ENCODE measurements at places on chromosomes 6 and 20.

DNA sequence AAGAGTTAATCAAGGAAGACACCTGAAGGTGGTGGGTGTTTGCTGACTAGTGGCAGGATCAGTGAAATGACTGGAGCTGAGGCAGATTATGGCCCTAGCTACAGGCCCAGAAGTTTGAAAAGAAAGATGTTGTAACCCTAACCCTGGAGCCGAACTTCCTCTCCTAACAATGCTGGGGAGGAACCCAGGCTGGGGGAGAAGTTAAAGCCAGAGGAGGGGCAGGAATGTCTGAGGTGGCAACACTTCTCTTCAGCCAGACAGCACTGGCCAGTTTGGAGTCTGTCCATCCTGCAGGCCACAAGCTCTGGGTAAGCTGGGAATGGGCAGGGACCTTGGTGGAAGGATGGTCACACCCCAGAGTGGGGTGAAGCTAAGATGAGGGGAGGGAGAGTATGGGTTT is at the start of gene LST1:
TSS of gene LST1 (plus strand) at position 270 of the 400 bp plus-strand sequence. CDS start 1,023 bp downstream, outside the sequence.
- no peak for DNase-seq

GRCh38 chr6:145235207-145235606 is 500.1 kb downstream of the EPM2A start:
- no peak for DNase-seq

DNA sequence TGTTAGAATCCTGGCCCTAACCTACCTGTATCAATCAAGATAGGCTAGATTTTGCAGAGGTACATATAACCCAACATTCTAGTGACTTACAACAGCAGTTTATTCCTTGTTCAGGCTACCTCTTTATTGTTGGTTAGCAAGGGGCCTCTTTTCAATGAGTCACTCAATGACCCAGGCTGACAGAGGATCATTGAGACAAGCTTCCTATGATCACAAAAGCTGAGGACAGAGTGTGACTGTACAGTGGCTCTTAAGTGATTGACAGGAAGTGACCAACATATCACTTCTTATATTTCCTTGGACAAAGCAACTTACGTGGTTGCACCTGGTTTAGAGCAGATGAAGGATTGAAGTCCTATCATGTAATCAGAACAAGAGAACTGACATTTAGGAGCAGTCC is 740.9 kb downstream of the FRK start:
- no peak for DNase-seq

DNA sequence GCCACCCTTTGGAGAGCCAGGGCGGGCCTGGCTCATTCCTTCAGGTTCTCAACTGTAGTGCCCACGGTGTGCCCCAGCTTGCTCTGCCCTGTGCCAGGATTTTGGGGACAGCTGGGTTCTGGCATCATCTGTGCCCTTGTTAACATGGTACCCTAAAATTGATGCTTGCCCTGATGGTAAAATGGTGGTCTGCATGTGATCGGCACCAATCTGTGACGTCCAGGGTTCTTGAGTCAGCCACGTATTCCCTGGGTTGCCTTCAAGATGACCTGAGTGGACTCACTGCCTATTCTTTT is 31.2 kb upstream of the APCDD1L start:
- DNase-seq = no peak

GRCh38 chr6:89999945-90000825 is 105.9 kb downstream of the GJA10 start:
- no peak for DNase-seq

- DNase-seq = no peak
Observed at GRCh38 chr6:166672624-166673206, 45.7 kb upstream of the RPS6KA2 start.

DNA sequence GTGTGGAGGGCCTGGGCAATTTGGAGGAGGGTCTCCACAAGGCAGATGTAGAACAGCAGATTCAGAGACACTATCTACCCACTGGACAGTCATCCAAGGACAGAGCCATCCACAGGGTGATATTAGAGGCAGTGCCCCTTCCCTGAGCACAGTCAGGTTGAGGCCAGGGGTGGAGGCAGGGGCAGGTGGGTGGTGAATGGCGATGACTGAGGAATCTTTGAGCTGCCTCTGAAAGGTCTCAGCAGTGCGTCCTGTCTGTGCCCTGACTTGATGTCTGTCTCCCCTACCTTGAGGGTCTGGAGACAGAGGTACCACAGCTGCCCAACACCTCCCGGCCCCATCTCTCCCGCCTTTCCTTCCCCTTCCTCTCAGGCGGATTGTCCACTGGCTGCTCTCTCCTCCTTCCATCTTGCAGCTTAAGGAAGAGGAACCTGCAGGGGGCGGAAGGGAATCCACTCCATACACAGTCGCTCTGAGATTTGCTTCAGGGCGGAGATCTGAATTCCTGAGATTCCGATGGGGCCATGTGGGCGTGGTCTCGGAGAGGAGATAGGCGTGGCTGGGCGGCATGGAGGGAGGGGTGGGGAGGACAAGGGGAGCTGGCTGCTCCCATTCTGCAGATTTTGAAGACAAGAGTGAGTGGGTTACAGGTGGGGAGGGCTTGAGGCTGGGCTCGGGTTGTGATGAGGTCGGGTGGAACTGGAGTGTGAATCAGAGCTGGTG is 1.7 kb downstream of the MUCL3 start:
- DNase-seq = no peak

DNA sequence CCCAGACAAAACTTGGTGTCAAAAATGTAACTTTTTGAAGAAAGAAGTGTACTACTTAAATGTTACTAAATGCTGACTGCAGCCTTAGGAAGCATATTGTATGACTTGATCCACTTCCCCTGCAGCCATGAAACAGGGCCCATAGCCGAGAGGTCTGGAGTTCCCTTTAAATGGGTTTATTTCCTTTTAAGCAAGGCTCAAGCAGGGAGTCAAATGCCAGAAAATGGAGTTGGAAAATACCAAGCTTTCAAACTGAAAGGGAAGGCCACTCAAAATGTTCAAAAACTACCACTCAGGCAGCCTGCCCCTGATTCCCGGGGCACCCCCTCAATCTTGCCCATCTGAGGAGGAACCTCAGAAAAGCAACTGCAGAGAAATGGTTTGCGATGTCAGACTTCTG is 43.3 kb downstream of the SLC22A23 start:
- DNase-seq = no peak

DNA sequence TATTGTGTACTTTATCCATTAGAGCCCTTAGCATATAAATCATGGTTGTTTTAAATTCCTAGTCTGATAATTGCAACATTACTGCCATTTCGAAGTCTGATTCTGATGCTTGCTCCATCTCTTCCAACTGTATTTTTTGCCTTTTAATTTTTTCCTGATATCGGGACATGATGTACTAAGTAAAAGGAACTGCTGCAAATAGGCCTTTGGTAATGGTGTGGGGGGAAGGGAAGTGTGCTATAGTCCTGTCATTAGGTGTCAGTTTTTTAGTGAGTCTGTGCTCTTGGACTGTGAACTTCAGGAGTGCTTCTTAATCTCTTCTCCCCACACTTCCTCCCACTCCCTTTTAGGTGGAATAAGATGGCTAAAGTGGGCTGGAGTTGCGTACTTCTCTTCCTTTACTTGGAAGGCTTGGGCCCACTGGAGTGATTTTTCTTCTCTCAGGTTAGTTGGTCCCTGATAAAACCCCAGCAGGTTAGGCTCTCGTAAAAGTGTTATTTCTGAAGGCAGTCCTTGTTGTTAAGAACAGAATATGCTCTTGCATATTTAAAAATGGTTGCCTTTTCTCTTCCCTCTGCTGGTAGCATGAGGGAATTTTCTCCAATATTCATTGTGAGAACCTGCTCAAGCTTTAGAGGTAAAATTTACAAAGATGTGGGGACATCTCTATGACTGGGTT is 18.1 kb downstream of the STXBP5 start:
- no peak for DNase-seq

DNA sequence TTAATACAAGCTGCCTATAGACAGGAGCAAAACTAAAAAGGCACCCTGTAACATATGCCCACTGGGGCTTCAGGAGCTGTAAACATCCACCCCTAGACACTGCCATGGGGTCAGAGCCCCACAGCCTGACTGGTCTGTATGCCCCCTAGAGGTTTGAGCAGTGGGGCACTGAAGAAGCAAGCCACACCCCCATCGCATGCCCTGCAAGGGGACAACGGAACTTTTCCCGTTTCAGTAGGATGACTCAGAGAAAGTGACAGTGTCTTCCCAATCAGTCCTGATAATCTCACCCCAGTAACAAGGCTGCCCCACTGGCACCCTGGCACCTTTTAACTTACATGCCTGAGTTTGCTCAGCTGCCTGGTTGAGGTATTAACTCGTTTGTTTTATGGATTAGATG is 35.9 kb downstream of the BEND3 start:
- no peak for DNase-seq

DNA sequence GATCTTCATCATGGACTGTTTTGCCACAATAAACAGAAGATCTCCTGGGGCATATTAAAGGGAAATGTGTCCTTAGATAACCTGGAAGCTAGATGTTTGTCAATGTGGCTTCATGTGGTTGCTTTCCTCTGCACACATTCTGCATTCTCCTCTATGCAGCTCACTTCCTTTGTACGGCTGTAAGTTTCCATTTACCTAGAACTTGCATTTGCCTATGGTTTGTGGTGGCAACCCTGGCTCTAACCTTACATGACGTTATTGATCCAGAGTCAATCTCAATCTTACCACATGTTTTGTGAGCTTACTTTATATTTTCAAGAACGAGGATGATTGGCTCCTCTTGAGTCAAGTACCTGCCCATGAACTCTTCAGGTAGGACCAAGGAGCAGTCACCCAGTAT is 863.1 kb downstream of the MAFB start:
- no peak for DNase-seq

DNA sequence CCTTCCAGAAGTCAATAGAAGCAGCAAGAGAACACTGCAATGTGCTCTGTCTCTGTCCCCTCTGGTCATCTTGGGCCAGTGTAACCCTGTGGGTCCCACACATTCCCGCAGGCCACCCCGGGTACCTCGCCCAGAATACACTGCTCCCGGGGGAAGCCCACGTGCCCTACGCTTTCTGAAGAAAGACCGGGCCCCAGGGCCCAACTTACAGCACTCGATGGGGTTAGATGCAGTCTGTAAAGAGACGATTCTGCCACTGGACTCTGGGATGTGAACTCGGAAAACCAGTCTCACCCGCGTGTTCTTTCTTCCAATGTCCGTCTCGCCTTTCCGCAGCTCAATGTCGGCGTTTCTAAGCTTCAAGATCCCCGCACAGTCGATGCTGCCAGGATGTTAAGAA is 68.7 kb downstream of the NFATC2 start:
- no peak for DNase-seq

GRCh38 chr6:3571250-3571681 is 114.4 kb upstream of the SLC22A23 start:
- DNase-seq = no peak
